ENCODE measurements at places on chromosomes 4 and X.

DNA sequence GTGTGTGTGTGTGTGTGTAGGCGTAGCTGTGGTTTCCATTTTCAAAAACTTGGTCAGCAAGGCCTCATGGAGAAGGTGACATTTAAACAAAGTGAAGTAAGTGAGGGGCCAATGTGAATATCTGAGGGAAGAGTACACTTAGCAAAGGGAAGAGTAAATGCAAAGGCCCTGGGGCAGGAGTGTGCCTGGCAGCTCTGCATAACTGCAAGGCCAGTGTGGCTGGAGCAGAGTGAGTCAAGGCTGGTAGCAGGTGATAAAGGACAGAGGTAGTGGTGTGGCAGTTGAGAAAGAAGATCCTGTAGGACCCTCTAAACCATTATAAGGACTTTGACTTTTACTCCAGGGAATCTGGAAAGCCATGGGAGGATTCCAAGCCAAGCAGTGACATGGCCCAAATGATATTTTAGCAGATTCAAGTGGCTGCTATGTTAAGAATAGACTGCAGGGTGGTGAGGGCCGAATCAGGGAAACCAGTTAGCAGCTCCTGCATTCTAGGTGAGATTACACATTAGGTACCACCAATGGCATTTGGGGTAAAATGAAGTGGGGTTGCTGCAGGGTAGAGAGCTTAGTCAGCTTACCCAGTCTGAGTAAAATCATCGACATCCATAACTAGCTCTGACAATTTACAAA lies 5.9 kb upstream of the TBC1D1 start:
- DNase-seq = no peak

GRCh38 chrX:68834371-68835103 lies 5.7 kb downstream of the EFNB1 start:
- DNase-seq = no peak

DNA sequence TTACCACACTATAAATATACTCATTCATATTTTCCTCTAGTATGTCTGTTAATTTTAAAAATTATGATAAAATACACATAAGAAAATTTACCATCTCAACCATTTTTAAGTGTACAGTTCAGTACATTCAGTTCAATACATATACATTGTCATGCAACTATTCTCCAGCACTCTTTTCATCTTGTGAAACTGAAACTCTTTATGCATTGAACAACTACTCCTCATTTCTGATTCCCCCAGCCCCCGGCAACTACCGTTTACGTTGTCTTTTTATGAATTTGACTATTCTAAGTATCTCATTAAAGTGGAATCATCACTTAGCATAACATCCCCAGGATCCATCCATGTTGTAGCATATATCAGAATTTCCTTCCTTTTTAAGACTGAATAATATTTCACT lies 8.7 kb downstream of the SMARCAD1 start:
- DNase-seq = no peak

DNA sequence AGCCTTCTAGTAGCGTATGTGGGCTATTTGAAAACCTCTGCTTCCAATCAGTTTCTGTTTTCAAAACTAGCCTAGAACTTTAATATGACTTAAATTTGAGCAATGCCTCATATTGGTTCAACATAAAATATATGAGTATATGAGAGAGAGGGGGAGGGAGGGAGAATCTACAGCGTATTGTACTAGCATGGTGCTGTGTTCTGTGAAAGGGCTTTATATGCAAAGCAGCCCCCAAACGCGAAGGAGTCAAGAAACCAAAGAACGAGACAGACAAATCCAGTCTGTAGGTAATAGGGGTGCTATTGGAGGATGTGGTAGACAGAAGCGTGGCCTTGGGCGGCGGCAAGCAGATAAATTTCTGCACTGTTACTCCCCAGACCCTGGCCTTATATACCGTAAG lies 784 bp upstream of the ANXA5 start:
- DNase-seq = no peak

DNA sequence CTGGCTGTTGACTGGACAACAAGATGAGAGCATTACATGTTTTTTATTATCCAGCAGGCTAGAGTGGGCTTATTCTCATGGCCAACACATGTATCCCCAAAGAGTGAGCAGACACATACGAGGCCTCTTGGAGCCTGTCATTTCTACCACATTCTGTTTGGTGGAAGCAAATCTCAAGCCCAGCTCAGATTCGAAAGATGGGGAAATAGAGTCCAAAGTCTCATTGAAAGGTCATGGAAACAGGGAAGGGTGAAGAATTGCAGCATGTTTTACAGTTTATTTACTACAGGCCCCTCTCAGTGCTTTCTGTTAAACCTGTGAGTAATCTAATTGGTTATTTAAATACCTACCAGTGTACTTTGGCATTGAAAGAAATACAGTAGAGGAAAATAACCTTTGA lies 108.6 kb downstream of the FRAS1 start:
- DNase-seq = no peak

GRCh38 chr4:91830681-91831395 lies 472.9 kb upstream of the GRID2 start:
- no peak for DNase-seq

DNA sequence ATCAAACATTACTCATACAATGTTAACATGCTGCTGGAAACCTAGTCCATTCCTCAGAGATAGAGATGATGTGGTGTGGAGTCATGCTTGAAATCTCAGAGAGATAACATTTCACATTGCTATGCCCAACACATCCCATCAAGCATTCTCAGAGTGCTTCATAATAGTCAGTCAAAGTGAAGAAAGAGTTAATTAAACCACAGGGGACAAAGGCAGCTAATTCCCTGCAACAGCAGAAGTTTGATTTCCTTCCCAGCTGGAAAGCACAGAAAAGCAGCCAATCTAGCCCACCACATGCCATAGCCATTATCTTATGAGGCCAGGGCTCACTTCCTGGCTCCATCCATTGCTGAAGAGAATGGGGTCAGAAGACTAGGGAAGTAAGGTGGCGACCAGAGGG lies 8.9 kb downstream of the KDR start:
- DNase-seq = no peak

- DNase-seq = no peak
Measured at GRCh38 chr4:185680617-185681016, 131.4 kb downstream of the SORBS2 start.

DNA sequence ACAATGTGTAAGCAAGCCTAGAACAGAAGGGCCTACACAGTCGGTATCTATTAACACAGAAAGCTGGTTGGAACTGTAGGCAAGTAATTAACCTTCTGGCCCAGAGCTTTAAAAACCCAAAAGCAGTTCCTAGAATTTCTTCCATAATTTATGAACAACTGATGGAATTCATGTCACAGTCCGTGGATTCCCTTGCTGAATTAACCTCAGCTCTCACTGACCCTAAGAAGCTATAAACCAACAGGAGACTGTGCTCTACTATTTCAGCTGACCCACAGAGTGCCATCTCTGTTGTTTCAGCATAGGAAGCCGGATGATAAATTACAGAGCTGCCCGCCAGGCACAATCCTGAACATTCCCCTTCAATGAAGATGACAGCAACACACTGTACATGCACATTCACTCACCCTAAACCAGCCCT lies 157.3 kb downstream of the PRDM5 start:
- DNase-seq = no peak

DNA sequence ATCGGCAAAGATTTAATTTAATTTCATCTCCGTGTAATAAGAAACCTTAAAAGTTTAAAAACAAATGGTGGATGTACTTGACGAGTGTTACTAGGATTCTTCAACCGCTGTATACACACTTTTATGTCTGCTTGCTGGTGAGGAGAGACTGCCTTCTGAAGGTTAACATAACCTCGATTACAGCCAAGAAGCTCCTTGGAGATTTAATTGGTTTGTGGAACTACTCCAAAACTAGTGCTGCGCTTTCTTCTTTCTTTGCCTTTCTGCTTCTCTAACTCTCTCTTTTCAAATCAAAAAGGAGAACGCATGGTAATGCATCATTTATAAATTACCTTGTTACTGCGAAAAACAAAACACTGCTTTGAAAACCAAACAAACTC lies 109.0 kb downstream of the ANTXR2 start:
- no peak for DNase-seq

DNA sequence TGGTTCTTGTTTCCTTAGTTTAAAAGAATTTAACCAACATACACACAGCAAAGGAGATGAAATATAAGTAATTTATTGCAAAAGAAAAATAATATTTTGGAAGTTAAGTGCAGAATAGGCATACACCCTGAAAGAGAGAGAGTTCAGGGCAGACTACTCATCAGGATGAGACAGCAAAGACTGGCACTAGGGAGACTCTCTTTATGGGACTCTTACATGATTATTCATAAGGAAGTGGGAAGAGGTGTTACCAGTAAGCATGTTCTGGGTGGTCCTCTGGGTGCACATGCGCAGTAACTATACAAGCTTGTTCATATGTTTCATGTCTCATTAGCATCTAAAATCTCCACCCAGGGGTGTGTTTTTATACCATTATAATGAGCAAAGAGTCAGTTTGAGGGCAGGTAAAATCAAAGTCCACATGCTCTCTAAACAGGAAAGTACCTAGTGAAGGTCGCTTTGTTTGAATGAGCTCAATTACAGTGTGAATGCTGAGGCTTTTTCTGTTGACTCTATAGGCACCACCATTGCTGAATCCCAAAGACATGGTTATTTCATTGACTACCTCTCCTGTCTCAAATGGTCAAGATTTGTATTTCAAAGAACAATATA lies 38.2 kb upstream of the PRDM5 start:
- DNase-seq = no peak

GRCh38 chrX:23803931-23804381 lies 21.0 kb downstream of the SAT1 start:
- no peak for DNase-seq

DNA sequence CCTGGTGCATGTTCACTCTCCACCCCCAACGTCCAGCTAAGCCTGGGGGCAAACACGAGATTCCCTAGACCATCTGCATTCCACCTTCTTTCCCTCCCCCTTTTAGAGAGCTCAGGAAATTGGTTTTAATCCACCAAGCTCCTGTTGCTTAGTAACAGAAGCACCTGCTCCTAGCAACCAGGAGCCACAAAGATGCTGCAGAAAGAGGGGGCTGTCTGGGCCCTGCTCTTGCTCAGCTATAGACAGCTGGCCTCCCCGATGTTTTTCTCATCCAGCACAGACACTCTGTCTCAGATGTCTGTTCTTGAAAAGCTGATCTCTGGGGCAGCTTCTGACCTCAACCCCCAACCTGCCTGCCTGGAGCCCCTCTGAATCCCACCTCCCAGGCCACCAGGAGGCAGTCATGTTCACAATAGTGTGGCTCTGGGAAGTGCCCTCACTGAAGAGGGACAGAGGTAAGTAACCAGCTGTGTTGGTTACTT lies 71.5 kb downstream of the SLC16A2 start:
- no peak for DNase-seq
